ENCODE measurements at places on chromosomes 2 and 18. TPM values are rescaled to one million over a fixed set of nuclear protein-coding genes. Genes with fewer than 3 reads are reported as not detected.
A peak's percentile ranks its signal among the peaks of the same experiment; 100 is the strongest.

- peaks cover 2% of the 10 kb centered on the region for H3K36me3 ChIP-seq
- no peak overlapping the region for H3K4me3 ChIP-seq
- H3K27me3 ChIP-seq = no peaks in the 10 kb centered on the region
- H3K4me1 ChIP-seq = peaks cover 32% of the 10 kb centered on the region
- H3K27ac ChIP-seq = peak overlapping the region; percentile 85
Measured at GRCh38 chr18:47911877-47912276, 18.6 kb downstream of the SMAD2 start.

The EPAS1 gene
- 3.1 TPM for total RNA-seq

The PID1 gene
- total RNA-seq = 1.0 TPM

DNA sequence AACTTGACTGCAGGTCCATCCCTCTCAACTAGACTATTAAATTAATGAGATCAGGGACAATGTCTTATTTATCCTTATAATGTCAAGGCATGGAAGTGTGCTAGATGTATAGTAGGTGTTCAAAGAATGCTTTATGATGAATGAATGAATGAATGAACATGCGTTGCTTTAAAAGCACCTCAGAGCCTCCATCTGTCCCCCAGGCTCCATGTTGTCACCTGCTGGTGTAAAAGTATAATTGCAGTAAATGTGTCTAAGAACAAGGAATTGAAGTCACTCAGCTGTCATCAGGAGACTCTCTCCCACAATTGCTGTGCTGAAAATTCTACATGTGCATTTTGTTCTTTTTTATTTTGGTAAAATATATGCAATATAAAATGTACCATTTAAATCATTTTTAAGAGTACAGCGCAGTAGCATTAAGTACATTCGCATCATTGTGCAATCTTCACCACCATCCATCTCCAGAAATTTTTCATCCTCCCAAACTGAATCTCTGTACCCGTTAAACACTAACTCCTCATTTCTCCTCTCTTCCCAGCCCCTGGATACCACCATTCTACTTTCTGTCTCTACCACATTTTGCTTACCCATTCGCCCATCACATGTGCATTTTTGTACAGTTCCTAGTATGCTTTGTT is 52.6 kb downstream of the GNAL start:
- peaks cover 8% of the 10 kb centered on the region for H3K27me3 ChIP-seq
- H3K4me1 ChIP-seq = no peaks in the 10 kb centered on the region
- no peak overlapping the region for H3K27ac ChIP-seq
- H3K36me3 ChIP-seq = no peaks in the 10 kb centered on the region
- H3K4me3 ChIP-seq = no peak overlapping the region

DNA sequence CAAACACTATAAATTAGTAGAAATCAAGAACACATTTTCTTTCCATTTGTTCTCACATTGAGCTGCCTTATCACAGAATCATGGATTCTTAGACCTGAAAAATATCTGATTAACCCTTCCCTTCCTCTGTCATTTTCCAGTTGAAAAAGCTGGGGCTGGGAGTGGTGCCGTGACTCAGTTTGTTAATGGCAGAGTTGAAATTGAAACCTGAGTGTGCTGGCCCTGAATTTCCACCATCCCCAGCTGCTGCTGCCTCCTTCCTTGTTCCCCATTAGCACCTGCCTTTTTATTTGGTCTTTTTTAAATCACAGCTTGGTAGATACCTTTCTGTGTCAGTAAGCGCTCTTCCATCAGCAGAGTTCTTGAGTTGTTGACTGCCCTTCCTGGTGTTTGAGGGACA is 10.6 kb downstream of the FARP2 start:
- no peak overlapping the region for H3K27ac ChIP-seq
- H3K4me1 ChIP-seq = no peaks in the 10 kb centered on the region
- no peaks in the 10 kb centered on the region for H3K36me3 ChIP-seq
- H3K27me3 ChIP-seq = no peaks in the 10 kb centered on the region
- no peak overlapping the region for H3K4me3 ChIP-seq
- DNase-seq = no peak

DNA sequence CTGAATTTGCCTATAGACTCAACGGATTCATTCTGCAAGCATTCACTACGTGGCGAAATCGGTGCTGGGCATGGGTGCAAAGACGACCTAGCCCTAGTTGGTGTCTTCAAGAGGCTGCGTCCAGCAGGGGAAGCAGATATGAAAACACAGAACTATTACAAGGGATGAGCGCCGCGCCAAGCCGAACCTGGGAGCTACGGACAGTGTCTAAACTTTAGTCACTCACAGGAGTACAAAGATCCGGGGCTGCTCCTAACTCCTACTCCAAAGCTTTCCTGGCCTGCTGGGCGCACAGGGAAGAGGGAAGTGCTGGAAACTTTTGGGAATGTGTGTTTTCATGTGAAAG is 732 bp upstream of the ANXA4 start:
- peaks cover 6% of the 10 kb centered on the region for H3K4me1 ChIP-seq
- no peak for DNase-seq
- peak overlapping the region; percentile 78 for H3K27ac ChIP-seq
- H3K36me3 ChIP-seq = no peaks in the 10 kb centered on the region
- peak overlapping the region; percentile 59 for H3K4me3 ChIP-seq

DNA sequence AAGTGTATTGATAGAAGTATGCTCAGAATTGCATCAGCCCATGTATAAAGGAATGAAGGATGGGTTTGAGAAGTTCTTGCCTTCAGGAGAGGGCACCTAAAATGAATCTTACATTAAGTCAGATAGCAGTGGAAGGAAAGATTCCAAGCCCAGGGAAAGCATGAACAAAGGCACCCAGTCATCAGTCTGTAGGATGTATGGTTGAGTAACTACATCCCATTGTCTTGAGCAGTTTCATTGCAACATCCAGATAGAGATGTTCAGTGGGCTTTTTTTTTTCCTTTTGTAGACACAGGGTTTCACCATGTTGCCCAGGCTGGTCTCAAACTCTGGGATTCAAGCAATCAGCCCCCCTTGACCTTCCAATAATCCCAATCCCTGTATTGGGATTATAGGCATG is 80.7 kb downstream of the ARHGAP28 start:
- no peak overlapping the region for H3K27ac ChIP-seq
- H3K27me3 ChIP-seq = no peaks in the 10 kb centered on the region
- H3K36me3 ChIP-seq = no peaks in the 10 kb centered on the region
- no peak for DNase-seq

DNA sequence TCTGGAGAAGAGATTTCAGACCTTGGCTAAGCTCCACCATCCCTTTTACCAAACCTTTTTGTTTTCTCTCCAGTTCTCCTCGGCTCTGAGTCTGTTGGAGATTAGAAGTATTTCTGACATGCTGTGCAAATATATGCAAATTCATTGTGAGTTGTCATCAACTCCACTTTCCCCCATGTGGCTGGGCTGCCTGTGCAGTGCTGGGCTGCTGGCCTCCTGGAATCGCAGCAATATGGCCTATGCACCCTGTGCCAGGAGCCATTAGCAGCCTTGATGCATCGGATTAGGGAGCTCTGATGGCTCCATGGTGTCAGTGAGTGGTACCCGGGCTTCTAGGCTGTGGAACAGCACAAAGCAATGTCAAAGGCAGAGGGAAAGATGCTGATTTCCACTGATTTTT is 80.0 kb downstream of the GPR39 start:
- no peaks in the 10 kb centered on the region for H3K4me1 ChIP-seq
- no peak for DNase-seq
- no peaks in the 10 kb centered on the region for H3K27me3 ChIP-seq
- H3K27ac ChIP-seq = no peak overlapping the region
